Right cardiac atrium (tissue), 5 donors: ENCODE measurements at places on chromosomes 1 and 21. TPM values are rescaled to one million over a fixed set of nuclear protein-coding genes. Genes with fewer than 3 reads are reported as not detected.

Gene TSNAX
- total RNA-seq = 33.6 TPM

DNA sequence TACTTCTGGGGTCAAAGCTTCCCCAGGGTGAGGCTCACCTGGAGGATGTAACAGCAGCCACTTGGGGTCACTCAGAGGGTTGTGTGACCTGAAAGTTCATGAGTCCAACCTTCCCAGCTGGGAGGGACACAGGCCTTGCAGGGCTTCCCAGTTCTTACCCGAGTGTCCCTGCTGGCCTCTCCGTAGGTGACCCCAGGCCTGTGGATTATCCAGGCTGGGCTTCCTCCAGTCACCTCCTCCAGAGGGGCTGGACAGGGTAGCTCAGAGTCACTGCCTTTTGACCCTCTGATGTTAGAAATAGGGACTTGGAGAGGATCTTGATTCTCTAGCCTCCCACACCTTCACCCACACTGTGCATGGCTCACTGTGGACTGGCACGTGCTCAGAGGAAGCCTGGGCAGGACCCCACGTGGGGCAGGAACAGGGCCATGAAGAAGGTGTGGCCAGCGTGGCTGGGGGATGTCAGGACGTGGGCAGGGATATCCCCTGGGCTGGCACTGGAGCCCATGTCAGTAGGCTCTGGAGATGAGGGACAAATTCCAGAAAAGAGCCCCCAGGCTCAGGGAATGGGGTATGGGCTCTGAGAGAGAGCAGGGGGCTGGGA, 131.8 kb downstream of the ACTL8 start:
- no peak for DNase-seq

DNA sequence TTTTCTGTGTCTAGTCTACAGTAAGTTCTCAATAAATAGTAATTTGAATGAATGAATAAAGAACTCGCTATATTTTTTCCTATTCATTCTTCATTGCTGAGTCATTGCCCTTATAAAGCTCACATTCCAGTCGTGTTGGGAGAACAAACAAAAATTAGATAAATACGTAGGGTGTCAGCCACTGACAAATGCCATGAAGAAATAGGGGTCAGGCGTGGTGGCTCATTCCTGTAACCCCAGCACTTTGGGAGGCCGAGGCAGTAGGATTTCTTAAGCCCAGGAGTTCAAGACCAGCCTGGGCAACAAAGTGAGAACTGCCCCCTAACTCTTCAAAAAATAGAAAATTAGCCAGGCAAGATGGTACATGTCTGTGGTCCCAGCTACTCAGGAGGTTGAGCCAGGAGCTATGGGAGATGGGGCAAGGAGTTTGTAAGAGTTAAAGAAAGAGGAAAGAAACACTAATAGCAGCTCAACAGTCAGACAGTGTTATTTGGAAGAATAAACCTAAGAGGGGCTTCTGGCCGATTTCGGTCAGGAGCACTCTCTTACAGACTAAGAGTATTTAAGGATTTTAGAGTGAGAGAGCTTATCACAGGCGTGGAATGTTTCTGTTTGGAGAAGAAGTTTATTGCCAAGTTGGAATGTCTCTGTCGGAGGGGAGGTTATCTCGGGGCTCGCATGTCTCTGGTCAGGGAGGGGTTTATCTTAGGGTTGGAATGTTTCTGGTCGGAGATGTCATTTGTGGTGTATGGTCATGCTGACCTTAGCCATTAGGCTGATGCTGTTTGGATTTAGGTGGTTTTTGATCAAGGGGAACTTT, 1.8 kb upstream of the CHML start:
- DNase-seq = no peak

- DNase-seq = peak; percentile 87
Observed at GRCh38 chr1:27031235-27032118, 18.8 kb upstream of the TENT5B start.

Gene MRPL39
- total RNA-seq = 38.3 TPM

DNA sequence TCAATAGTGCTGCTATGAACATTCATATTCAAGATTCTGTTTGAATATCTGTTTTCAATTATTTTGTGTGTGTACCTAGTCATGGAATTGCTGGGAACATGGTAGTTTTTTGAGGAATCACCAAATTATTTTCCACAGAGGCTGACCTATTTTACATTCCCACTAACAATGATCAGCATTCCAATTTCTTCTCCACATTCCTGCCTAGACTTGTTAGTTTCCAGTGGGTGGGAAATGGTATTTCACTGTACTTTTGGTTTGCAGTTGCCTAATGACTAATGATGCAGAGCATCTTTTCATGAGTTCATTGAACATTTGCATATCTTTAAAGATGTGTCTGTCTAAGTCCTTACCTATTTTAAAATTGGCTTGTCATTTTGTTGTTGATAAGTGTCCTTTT, 1182.6 kb upstream of the B3GALT2 start:
- DNase-seq = no peak

DNA sequence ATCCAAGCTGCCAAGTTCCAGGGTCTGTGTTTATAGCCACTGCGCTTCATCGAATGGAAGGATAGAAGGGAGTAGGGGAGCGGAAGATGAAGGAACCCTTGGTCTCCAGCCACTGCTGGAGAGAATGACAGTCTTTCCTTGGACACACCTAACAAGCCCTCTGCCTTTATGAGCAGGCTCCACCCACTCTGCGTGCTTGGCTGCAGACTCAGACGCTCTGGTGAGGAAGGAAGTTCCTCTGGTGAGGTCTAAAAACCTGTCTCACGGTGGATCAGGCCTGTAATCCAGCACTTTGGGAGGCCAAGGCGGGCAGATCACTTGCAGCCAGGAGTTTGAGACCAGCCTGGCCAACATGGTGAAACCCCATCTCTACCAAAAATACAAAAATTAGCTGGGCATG, 55.4 kb downstream of the MATN1 start:
- no peak for DNase-seq

Gene MPL
- total RNA-seq = 1.3 TPM

Gene TMEM51
- total RNA-seq = 5.1 TPM

DNA sequence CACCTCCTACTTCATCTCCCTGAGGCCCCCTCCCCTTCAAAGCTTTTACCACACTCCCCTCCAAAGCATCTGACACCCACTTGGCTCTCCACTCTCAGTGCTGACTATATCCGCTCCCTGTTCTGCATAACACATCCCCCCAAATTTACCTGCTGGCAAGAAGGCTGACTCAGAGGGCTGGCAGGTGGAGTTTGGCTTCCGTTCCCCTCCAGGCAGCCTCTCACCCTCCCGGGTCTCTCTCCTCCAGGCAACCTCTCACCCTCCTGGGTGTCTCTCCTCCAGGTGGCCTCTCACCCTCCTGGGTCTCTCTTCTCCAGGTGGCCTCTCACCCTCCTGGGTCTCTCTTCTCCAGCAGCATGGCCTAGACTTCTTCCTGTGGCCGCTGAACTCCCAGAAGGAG, 562.1 kb downstream of the NPHP4 start:
- no peak for DNase-seq

Gene HCRTR1
- total RNA-seq = not detected

DNA sequence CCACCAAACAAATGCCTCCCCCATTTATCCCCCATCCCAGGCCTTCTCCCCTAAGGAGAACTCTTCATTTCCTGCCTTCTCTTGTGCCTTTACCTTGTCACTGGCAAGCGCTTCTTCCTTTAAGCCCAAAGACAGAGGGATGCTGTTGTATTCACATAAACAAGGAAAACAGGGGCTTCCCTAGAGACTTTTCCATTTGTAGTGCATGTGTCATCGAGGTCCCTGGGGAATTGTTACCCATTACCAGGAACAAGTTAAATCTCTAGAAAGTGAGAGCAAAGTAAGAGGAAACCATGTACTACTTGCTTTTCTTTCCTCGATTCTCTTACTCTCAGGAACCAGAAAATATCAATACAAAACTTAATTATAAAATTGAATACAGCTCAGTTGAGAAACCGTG, 114.4 kb upstream of the DPT start:
- DNase-seq = no peak

DNA sequence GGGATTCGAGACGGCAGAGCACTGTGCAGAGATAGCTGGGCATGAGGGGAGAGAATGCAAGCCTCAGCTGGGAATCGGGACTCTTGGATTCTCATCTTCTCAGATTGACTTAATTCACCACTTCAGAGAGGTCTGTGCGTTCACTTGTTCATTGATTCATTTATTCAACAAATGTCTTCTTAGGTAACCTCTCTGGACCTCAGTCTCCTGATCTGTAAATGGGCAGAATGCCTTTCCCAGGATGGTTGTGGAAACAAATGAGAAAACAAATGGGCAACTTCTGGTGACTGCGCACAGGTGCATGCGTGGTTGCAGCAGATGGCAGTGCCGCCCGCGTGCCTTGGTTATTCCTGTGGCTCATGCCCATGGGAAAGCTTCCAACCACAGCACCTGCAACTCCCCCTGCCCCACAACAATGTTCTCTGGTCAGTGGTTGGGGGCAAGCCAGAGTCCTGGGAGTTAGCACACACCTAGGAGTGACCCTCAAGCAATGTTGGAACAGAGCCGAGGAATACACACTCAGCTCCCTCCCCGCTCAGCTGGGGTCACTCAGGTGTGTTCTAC, 110.1 kb upstream of the RUNX3 start:
- no peak for DNase-seq

DNA sequence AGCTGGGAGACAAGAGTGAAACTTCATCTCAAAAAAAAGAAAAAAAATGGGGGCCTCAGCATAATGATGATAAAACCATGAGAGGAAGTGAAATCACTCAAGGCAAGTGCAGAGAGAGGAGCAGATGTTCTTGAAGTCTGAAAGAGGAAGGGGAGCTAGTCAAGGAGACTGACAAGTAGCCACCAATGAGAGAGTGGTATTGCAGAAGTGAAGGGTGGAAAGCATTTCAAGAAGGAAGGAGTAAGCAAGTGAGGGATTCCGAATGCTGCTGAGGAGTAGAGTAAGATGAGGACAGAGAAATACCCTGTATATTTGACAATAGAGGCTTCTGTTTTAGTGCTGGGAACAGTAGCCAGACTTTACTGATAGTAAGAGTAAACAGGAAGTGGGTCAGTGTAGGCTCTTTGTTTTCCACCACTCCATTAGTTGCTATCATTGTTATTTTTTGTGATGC, 2.9 kb downstream of the TATDN3 start:
- no peak for DNase-seq

DNA sequence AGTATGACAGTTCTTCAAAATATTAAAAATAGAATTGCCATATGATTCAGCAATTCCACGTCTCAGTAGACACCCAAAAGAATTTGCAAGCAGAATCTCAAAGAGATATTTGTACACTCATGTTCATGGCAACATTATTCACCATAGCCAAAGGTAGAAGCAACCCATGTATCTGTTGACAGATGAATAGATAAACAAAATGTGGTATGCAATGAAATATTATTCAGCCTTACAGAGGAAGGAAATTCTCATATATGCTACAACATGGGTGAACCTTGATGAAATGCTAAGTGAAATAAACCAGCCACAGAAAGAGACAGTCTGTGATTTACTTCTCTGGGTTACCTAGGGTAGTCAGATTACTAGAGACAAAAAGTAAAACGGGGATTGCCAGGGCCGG, 47.0 kb downstream of the NAV1 start:
- DNase-seq = no peak

Gene CAMK1G
- not detected for total RNA-seq

Gene LRP8
- 1.3 TPM for total RNA-seq

GRCh38 chr1:242178924-242179708, 180.2 kb upstream of the MAP1LC3C start:
- no peak for DNase-seq

DNA sequence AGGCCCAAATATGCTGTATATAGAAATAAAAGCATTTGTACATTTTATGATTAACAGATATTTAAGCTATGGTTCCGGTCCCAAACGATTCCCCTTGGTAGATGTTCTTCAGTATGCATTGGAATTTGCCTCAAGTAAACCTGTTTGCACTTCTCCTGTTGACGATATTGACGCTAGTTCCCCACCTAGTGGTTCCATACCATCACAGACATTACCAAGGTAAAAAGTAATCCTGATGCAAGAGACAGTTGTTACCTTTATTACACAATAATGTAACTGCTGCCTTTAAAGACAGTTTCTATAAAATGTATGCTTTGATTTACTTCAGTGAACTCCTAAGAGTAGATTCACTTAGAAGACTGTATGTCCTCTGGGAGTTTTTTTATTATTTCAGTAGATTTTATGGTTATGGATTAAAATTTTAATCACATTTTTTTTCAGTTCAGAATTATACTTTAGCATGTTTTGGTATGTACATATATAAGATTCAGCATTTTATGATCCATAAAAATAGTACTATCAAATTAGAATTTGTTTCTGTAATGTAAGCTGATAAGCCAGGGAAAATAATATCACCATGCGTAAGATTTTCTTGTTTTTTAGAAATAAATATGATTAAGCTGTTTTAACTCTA, 96.5 kb downstream of the USP25 start:
- DNase-seq = no peak

DNA sequence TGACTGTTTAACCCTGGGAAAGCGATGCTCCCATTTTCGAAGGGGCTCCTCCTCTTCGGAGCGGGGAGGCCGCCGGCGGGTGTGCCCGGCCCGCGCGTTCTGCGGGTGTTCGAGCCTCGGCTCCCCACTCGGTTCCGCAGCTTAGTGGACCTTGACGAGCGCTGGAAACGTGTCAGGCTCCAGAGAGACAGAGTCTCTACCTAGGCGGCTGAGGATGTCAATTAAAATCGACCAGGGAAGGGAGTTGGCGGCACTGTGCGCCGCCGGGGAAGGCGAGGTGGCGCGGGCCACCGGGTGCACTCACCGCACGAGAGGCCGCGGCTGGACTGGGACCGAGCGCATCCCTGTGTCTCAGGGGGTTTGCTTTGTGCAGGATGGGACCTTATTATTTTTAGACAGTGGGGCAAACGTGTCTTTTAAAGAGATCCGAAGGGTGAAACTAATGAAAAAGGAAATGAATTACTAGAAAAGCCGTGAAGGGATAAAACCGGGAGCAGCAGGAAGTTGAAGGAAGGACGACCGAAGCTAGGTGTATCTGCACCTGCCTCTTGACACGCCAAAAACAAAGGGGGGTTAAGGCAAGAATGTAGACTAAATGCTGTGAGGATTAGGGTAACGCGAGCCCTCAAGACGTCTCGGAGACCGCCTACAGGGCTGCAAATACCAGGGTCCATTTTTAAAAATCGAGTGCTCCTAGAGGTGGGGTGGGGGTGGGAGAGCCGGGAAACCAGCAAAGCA, 5.6 kb downstream of the LHX4 start:
- DNase-seq = no peak
